ENCODE measurements at places on chromosomes 1 and 21.

- DNase-seq: no peak
Observed at GRCh38 chr1:154860156-154860870, 9.8 kb downstream of the KCNN3 start.

DNA sequence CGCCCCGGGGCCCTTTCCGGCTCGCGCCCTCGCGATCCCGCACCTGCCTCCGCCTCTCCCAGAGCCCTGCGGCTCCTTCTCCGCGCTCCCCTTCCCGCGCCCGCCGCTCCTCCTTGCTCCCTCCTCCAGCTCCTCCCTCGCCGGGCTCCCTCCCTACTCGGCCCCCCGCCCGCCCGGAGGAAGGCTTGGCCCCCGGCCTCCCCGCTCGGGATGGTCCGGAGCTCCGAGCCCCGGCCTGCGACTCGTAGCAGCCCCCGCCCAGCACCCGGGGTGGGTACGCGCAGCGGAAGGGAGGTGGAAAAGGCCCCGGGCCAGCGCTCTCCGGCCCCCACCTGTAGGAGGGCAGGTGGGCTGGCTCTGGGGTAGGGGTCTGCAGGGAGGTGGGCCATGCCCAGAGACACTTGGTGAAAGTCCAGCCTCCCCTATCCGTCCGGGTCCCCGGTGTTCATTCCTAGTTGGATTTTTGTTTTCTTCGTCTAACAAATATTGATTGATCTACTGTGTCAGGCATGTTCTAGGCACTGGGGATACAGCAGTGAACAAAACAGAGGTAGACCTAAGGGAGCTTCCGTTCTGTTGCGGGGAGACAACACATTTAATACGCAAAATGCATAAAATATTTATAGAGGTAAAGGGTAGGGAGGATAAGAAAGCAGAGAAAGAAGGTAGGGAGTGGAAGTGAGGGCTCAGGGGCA is at the start of gene HTR1D:
Gene HTR1D, minus strand, starts transcription at position 82 of the 695 bp plus-strand sequence. CDS start 23,283 bp downstream, outside the sequence.
- no peak for DNase-seq

GRCh38 chr1:62110198-62110817 is 84.3 kb upstream of the L1TD1 start:
- DNase-seq: no peak

GRCh38 chr1:156471496-156472490 is 28.8 kb downstream of the MEF2D start:
- DNase-seq: peak; percentile 92

Measured in NCI-H2107 (cell line).